ENCODE measurements at places on chromosomes 1 and 21. TPM values are rescaled to one million over a fixed set of nuclear protein-coding genes. Genes with fewer than 3 reads are reported as not detected.

DNA sequence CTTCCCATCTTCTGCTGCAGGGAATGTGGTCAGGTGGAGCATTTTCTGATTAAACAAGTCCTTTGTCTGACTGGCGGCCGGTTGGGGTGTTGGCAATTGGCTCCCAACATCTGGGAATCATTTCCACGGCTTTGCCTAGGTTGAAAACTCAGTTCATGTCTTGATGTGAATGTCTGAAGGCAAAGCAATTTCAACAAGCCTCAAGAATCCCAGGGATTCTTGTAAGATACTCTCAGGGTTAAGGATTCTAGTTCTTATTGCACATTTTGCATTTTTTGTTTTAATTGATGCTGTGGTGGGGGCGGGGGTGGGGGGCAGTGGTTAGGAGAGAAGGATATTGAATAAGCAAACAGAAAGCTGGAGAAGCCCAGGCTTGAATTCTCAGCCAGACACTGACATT is 273.9 kb downstream of the KIF26B start:
- no peak overlapping the region for H3K4me3 ChIP-seq
- no peak for DNase-seq
- H3K27me3 ChIP-seq, result no peaks in the 10 kb centered on the region

ACOT11 gene
- 3.8 TPM for total RNA-seq

GRCh38 chr1:109559995-109560394 is 11.6 kb downstream of the GNAI3 start:
- no peak overlapping the region for H3K4me3 ChIP-seq
- no peak overlapping the region for H3K27ac ChIP-seq
- DNase-seq, result no peak
- H3K27me3 ChIP-seq, result no peaks in the 10 kb centered on the region

NUCKS1 gene
- 57.3 TPM for total RNA-seq

GRCh38 chr1:30812076-30812475 is 54.5 kb upstream of the LAPTM5 start:
- H3K36me3 ChIP-seq, result no peaks in the 10 kb centered on the region
- no peak for DNase-seq
- no peak overlapping the region for H3K27ac ChIP-seq
- H3K4me3 ChIP-seq, result no peak overlapping the region
- no peaks in the 10 kb centered on the region for H3K27me3 ChIP-seq

DNA sequence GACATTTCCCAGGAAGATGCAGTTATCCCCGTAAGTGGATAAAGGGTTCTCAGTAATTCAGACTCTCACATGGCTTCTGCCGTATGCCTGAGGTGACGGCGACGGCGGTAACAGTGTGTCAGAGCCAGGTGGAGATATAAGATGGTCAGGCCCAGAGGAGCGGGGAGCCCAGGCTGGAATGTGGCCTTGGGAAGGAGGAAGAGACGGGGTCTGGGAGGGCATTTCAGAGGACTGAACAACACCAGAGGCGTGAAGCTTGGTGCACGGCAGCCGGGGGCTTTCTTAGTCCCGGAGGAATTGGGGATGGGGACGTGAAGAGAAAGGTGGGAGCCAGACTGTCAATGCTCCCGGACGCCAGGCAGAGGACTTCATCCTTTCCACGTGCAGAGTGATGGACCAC is 1.0 kb downstream of the RER1 start:
- H3K4me1 ChIP-seq, result peaks cover 28% of the 10 kb centered on the region
- peak overlapping the region; percentile 85 for H3K27ac ChIP-seq
- peaks cover 12% of the 10 kb centered on the region for H3K36me3 ChIP-seq
- peak overlapping the region; percentile 76 for H3K4me3 ChIP-seq

LMOD1 gene
- total RNA-seq, result 1.7 TPM

- H3K4me3 ChIP-seq, result no peak overlapping the region
- H3K4me1 ChIP-seq, result no peaks in the 10 kb centered on the region
- no peaks in the 10 kb centered on the region for H3K27me3 ChIP-seq
- H3K27ac ChIP-seq, result no peak overlapping the region
- DNase-seq, result no peak
- peaks cover 8% of the 10 kb centered on the region for H3K36me3 ChIP-seq
Observed at GRCh38 chr1:113662101-113662500, 97.2 kb downstream of the PHTF1 start.

DNA sequence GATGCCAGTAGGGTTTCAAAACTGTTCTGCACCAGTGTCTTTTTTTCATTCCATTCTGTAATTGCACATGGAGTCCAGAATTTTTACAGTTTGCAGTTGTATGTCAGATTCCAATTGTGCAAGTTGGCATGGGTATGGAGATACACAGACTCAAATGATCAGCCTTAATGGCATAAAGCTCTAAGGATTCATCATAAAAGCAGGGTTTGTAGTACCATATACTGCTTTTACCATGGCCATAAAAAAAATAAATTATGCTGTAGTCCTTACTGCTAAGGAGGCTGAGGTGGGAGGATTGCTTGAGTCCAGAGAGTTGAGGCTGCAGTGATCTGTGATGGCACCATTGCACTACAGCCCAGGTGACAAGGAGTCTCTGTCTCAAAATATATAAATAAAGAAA is 10.3 kb downstream of the MTARC1 start:
- no peaks in the 10 kb centered on the region for H3K27me3 ChIP-seq
- H3K27ac ChIP-seq, result no peak overlapping the region
- H3K36me3 ChIP-seq, result no peaks in the 10 kb centered on the region

DNA sequence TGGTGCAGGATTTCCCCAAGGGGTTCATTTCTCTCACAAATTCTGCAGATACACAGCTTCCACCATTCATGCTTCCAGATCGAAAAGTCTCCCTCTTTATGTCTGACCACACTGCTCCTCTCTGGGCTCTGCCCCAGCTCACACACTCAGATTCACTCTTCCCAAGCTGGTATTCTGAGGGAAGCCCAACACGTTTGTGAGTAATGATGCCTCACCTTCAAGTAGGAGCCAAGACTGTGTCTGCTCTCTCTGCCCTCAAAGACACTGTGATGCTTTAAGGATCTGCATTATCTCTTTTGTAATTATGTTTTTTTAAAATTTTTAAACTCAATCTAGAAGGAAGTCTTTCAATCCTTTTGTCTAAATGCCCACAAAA is 19.8 kb downstream of the PRAMEF11 start:
- DNase-seq, result no peak
- no peak overlapping the region for H3K4me3 ChIP-seq
- H3K4me1 ChIP-seq, result no peaks in the 10 kb centered on the region
- no peaks in the 10 kb centered on the region for H3K27me3 ChIP-seq
- no peak overlapping the region for H3K27ac ChIP-seq
- H3K36me3 ChIP-seq, result no peaks in the 10 kb centered on the region

SPRR2A gene
- total RNA-seq, result not detected

CCDC30 gene
- 3.8 TPM for total RNA-seq

GRCh38 chr1:30586671-30587070 is 136.7 kb downstream of the MATN1 start:
- H3K27me3 ChIP-seq, result no peaks in the 10 kb centered on the region
- H3K36me3 ChIP-seq, result no peaks in the 10 kb centered on the region
- no peaks in the 10 kb centered on the region for H3K4me1 ChIP-seq

GRCh38 chr1:44503625-44504024 is 98.6 kb downstream of the RNF220 start:
- H3K4me3 ChIP-seq, result no peak overlapping the region
- H3K27ac ChIP-seq, result no peak overlapping the region
- DNase-seq, result no peak

OXCT2 gene
- 0.55 TPM for total RNA-seq

RAB42 gene
- 0.39 TPM for total RNA-seq

- no peak overlapping the region for H3K4me3 ChIP-seq
- H3K27me3 ChIP-seq, result no peaks in the 10 kb centered on the region
- H3K27ac ChIP-seq, result no peak overlapping the region
Observed at GRCh38 chr1:217622042-217622441, 8.8 kb downstream of the GPATCH2 start.

Data from pancreas (tissue), 10 donors.